ENCODE measurements at places on chromosomes 12 and 14.

DNA sequence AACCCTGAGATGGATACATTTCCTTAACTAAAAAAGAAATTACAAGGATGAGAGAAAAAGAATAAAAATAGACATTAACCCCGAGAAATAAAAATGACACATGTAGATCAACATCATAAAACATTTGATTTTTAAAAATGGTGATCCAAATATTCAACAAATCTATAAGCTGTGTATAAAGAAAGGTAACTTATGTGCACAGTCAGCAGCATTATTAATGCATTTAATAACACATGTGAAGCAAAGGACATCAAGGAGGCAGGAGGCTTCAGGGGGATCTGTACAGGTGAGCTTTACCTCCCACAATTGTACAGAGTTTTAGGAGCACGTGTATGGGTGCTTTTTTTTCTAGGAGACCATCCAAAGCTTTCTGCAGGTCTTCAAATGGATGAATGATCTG is 76.1 kb downstream of the MED13L start:
- no peak for DNase-seq

DNA sequence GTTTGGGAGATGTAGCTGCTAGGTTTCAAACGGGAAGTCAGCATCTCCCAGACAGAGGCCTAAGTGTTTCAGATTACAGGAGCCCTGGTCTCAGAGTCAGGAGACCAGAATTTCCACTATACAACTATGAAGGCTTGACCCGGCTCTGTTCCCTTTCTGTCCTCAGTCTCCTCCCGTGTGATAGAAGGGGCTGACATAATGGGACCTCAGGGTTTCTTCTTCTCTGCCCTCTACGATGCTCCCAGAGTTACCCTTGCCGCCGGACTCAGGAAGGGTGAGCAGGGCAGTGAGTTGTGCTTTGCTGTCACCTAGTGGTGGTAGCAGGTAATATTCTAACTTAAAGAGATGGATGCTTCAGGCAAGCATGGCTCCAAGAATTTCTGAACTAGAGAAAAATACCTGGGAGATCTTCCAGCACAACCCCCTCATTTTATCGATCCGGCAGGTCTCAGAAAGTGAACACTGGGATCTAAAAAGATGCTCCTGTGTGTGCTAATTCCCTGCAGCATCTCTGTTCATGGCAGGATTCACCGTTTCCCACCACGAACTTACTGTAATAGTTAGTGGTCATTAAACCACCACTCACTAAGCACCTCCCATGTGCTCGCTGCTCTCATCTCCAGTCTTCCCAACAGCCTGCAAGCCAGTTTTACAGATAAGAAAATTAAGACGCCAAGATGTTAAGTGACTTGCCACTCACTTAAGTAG is 84.4 kb downstream of the VWF start:
- DNase-seq: peak; percentile 19

DNA sequence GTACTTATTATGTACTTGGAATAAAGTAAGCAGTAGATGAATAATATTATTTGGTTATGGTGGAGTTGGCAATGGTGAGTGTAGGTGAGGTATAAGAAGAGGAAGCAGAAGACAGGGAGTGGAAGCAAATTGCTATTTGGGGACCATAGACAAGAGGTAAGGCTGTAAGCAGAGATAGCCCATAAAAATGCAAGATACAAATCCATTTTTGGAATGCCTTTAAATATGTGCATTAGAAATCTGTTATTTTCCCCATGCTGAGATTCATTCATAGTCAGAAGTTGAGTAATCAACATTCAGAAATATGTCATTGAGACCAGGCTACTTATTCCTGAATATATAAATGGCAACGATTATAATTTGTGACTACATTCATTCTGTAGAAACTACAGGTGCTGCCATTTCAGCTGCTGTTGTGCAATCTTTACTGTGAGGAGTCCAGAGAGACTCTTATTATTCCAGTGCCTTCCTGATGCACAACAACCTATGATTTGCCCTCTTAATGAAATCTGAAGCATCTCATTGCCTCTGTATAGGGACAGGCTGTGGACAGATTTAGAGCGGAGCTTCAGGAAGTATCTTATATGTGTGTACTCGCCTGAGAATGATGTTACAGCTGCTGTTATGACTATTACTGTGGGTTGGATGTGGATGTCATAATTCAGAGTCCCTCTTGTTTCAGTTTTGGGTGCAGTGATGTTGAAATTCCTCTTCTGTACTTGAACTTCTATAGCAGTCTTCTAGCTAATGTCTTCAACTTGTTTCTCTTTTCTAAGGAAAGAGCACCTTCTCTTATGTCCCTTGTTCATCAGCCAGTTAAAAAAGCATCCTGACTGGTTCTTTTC is 173.8 kb downstream of the NAV3 start:
- DNase-seq: no peak

DNA sequence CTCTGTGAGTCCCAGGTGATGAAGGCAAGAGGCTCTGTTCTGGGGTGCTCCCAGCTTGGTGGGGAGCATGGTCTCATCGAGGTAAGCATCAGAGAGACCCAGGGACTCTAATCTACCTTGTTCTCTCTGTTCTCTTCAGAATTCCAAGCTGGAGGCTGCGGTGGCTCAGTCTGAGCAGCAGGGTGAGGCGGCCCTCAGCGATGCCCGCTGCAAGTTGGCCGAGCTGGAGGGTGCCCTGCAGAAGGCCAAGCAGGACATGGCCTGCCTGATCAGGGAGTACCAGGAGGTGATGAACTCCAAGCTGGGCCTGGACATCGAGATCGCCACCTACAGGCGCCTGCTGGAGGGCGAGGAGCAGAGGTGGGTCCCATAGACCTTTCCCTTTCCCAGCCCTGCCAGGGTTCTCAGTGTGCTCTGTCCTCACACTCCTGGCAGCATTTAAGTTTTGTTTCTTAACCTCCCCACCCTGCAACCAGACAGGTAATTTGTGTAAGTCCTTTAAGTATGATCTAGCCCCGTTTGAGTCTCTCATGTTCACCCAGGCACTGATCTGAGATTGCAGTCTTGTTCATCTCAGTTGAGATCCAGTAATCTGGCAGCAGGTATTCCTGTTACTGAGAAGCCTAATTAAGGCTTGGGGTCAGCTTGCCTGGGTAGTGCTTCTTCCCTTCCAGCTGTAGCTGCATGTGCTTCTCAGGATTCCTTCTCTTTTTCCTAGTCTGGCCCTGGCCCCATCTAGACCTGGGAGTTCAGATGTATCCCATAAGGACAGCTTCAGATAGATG is 14.8 kb upstream of the KRT81 start:
- no peak for DNase-seq

DNA sequence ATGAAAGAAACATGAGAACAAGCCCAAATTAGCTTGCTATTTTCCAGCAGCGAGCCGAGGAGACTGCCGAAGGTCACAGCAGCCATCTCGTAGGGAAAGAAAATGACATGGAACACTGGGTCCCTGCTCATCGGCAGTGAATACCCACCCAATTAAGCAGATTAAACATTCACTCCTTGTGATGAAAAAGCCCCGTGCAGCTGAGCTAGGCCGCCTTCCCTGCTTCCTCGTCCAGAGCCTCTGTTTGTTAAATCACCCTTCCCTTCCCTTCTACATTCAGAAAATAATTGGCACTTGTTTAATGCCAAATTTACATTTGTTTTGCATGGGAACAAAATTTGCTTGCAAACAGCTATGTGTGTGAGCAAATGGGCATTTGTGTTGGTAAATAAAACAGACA is 342.5 kb downstream of the RMST start:
- DNase-seq: no peak

- DNase-seq: no peak
Measured at GRCh38 chr12:23380419-23381100, 568.9 kb downstream of the SOX5 start.

DNA sequence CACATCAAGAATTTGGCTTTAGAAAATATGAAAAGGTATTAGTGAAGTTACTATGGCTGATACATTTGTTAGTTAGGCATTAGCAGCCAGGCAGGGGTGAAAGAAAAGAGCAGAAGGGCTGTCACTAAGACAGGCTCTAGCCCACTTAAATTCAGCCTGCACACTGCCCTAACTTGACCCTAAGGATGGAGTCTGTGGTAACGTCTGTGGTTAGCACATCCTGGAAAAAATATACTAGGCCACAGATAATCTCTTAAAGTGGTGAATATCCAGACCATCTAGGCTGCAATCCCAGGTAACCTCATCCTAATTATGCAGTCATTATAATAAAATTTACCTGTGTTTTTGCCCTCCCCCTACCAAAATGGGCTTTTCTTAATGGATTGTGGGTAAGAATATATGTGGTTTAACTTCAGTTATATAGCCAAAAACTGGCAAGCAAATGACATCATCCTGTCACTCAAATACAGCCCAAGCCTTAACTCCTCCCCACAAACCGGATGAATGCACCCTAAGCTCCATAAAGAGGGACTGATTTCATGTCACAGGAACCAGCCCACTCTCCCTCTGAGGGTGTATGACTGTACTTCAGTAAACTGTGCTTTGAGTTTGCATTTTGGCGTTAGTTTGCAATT is 440.9 kb downstream of the LRFN5 start:
- DNase-seq: no peak

DNA sequence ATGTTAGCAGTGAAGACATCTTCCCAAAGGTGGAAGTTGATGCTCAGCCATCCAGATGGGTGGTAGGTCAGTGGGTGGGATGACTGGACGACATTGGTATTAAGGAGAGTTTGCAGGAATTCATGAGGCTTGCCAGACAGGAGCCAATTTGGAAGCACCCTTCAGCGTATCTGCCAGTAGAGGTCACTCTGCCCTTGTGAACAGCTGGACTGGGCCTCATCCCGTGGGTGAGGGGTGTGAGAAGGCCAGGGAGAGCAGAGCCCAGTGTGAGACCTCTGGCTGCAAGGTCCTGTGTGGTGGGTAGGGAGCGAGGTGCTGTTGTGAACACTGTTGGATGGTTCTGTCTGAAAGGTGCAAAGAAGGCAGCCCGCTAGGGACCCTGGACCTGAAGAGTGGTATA is 37.7 kb downstream of the SLC5A8 start:
- DNase-seq: no peak

- no peak for DNase-seq
Measured at GRCh38 chr12:6069437-6070093, 54.9 kb downstream of the VWF start.

DNA sequence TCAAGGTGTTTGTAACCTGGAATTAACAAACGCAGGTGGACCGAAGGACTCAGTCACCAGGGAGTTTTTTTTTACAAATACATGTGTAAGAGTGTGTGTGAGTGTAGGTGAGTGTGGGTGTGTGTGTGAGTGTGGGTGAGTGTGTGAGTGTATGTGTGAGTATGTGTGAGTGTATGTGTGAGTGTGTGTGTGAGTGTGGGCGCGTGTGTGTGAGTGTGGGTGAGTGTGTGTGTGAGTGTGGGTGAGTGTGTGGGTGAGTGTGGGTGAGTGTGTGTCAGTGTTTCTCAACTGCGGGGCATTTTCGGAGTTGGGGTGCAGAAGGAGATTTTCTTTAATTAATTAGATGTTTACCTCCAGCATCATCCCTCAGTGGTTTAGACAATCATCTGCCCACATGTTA is 1178.8 kb downstream of the VRK1 start:
- no peak for DNase-seq

DNA sequence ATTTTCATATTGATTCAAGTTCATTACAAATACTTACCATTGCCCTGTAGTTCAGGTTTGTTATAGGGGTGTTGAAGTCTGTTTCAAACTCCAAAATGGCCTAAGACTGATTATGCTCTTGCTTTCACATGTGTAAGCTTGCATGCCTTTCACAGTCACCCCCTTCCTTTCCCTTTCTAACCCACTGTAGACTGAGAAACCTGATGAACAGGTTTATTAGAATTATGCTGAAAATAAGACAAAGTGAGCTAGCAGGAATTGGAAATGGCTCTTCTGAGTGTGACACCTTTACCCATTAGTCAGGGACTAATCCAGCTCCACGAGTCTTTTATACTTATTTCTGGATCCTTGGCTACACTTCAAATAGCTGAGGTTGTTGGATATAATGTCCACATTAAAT is 38.9 kb downstream of the FBXO33 start:
- DNase-seq: no peak

- DNase-seq: no peak
Measured at GRCh38 chr12:131988054-131988796, 38.5 kb downstream of the EP400 start.

DNA sequence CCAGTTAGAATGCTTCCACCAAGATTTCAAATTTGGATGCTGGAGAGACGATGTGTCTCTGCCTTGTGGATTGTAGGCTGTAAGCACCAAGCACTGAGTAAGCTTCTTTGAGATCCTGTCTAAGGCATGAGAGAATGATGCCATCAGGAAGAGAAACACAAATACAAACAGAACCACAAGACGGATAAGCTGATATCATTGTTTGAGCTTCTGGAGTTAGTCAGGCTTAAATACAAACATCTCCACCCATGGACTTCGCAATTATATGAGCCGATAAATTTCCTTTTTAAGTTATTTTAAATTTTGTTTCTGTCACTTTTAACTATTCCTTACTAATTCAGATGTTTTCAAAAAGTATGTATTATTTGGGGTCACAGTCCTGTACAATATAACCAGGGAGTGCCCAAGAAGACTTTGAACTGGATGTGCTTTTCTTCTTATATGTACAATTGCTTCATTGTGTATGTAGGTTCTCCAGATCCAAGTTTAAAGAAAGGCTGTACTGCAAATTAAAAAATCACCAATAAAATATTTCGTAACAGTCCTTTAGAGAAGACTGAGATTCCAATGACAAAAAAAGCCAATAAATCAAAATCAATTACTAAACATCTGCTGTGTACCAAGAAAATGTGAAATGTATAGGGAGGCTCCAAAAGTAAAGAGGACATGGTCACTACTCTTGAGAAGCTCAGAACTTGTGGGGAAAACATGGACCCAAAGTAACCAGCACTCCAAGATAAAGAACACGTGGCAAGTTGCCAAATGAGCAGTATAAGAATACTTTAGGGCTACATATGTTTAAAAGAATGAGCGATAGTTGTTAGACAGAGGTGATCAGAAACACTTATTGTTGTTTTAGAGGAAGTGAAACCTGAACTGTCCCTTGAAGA is 274.1 kb downstream of the ADAMTS20 start:
- DNase-seq: no peak

DNA sequence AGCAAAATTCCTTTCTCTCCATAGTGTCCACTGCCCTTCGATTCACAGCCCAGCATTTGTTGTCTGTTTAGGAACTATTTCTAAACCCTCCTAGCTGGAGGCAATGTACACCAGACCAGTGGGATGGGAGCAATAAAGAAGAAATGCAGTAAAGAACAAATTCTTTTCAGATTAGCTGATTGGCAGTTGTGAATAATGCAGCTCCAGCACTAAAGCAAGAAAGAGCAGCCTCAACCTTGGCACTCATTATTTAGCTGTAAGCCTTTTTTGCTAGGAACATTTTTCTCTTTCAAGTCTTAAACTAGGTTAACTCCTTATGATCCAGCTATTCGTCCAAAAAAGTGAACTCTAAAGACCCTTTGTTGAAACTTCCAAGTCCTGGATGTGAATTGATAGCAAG is 580.5 kb upstream of the STXBP6 start:
- no peak for DNase-seq

DNA sequence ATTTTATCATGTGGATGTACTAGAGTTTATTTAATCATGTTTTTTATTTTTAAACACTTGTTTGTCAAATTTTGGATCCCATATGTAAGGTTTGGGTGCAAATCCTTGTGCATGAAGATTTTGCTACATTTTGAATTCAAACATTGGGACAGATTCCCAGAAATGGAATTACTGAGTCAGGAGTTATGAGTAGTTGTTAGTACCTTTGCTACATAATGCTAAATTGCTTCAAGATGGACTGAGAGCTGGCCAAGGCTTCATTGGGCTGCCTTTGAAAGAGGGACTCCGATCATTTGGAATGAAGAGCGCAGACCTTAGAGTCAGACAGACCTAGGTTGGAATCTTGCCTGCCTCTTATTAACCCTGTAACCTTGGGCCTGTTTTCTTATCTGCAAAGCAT is 154.9 kb upstream of the PWP1 start:
- DNase-seq: no peak

GRCh38 chr14:69904246-69904645 is 25.0 kb downstream of the SMOC1 start:
- no peak for DNase-seq

- no peak for DNase-seq
Measured at GRCh38 chr12:19895246-19896020, 456.1 kb downstream of the AEBP2 start.

Measured in stimulated activated CD4-positive, alpha-beta T cell treated with anti-CD3 and anti-CD28 coated beads, TNF-alpha, amount 100 ng/mL, for 4 hours (primary cell).